ENCODE measurements at places on chromosomes 12 and 14.

- H3K4me1 ChIP-seq: no peaks in the 10 kb centered on the region
- H3K4me3 ChIP-seq: no peak overlapping the region
- no peaks in the 10 kb centered on the region for H3K36me3 ChIP-seq
- H3K27ac ChIP-seq: no peak overlapping the region
- peak; percentile 70 for DNase-seq
These were observed 20.2 kb downstream of the KRT8 start for GRCh38 chr12:52884526-52885293.

DNA sequence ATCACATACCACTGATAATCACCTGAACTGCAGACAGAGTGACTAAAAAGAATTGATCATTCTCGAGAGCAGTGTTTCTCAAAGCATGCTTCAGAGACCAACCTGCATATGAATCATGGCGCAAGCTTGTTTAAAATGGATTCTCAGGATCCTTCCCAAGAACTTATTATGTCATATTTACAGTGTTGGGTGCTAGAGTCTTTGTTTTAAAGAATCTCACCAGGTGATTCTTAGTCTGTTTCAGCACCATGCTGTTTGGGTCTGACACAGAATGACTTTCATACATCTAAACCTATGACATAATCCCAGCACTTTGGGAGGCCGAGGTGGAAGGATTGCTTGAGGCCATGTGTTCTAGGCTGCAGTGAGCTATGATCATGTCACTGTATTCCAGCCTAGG, 31.3 kb upstream of the SSPN start:
- no peak overlapping the region for H3K4me3 ChIP-seq
- no peak overlapping the region for H3K27ac ChIP-seq
- no peak for DNase-seq

GRCh38 chr14:68011406-68012028, 191.9 kb downstream of the RAD51B start:
- no peak overlapping the region for H3K27ac ChIP-seq
- H3K4me1 ChIP-seq: no peaks in the 10 kb centered on the region
- no peak overlapping the region for H3K4me3 ChIP-seq
- no peaks in the 10 kb centered on the region for H3K36me3 ChIP-seq
- no peak for DNase-seq

DNA sequence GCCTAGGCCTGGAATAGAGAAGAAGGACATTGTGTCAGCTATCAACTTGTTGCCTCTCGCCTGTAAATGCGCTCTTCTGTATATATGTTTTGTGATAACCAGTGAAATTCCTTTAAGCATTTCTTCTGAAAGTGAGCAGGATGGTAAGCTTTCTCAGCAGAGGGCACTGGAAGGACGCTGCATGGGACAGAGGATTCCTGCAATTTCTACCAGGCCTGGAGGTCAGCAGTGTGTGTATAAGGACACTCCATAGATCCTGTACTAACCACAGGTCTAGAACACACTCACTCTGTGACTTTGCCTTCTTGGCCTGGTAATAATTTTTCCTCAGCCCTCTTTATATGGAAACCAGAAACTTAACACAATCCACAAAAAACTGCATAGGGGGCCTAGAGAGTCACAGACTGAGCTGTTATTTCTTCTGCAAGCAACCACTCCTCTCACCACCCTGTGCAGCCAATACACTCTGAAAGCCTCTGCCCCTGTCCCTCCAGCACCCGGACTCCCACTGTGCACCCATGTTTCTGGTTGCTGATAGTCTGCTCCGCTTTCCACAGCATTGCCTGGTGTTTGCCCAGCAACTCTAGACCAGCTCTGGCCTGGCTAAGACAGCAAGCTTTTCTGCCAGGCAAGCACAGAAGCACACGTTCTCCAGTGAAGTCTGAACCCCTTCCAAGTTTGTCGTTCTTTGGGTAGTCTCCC, 94.0 kb upstream of the RMST start:
- no peak overlapping the region for H3K4me3 ChIP-seq
- DNase-seq: no peak
- no peaks in the 10 kb centered on the region for H3K36me3 ChIP-seq

DNA sequence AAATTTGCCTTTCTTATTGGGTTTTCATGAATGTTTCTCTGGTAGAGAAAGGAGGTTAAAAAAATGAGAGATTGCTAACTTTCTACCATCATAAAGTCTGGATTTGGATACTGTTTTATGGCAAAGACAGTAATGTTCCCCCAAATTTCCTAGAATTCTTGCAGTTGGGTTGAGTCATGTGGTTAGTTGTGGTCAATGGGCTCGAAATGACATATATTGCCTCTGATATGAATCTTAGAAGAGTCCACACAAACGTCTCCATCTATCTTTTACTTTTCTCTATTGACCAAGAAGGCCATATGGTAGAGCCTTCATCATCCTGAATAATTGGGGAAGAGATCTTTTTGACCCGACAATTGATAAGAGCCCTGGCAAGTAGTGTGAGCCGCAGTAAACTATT, 119.5 kb upstream of the PMCH start:
- H3K4me3 ChIP-seq: no peak overlapping the region
- no peaks in the 10 kb centered on the region for H3K4me1 ChIP-seq
- no peak for DNase-seq
- no peaks in the 10 kb centered on the region for H3K27me3 ChIP-seq
- H3K27ac ChIP-seq: no peak overlapping the region

- no peak for DNase-seq
- H3K4me1 ChIP-seq: no peaks in the 10 kb centered on the region
- H3K4me3 ChIP-seq: no peak overlapping the region
- H3K27ac ChIP-seq: no peak overlapping the region
These were observed 114.6 kb downstream of the PPFIA2 start for GRCh38 chr12:81644503-81644902.

DNA sequence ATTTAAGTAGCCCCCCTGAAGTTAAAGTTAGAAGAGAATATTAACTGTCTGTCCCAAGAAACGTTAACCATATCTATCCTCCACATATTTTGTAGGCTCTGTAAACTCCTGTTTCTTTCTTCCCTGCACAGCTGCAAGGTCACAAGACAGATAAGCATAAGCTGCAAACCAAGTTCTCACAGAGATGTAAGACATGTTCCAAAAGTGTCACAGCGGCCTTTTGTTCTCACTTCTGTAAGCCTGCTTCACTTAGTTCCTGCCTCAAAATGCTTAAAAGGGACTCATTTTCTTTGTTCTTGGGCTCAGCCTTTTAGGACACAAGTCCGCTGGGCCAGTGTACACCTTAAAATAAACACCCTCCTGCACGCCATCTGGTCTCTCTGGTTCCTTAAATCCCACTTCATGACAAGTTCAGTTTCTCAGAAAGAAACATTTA, 3.2 kb downstream of the RNASE1 start:
- no peak overlapping the region for H3K27ac ChIP-seq
- no peaks in the 10 kb centered on the region for H3K36me3 ChIP-seq
- no peak overlapping the region for H3K4me3 ChIP-seq
- no peaks in the 10 kb centered on the region for H3K27me3 ChIP-seq
- no peaks in the 10 kb centered on the region for H3K4me1 ChIP-seq

DNA sequence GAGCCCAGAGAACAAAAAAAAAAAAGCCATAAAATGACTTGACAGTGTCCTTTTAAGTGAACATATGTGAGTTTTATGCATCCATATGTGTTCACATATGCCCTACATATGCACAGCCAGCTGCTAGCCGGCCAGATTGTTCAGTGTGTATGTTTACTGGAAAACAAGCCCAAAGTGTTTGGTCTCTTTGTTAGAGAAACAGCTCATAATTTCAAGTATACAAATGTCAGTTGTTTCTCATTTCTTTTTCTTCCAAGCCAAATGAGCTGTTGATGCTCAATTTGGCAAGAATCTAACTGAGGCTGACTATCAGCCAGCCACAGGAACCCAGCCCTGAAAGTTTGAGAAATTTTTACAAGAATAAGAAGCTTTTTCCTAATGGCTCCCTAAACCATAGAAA, 60.8 kb upstream of the TSPAN8 start:
- no peaks in the 10 kb centered on the region for H3K36me3 ChIP-seq
- no peak overlapping the region for H3K27ac ChIP-seq
- H3K4me1 ChIP-seq: no peaks in the 10 kb centered on the region
- no peaks in the 10 kb centered on the region for H3K27me3 ChIP-seq
- no peak for DNase-seq
- H3K4me3 ChIP-seq: no peak overlapping the region

- H3K36me3 ChIP-seq: no peaks in the 10 kb centered on the region
- peaks cover 22% of the 10 kb centered on the region for H3K27me3 ChIP-seq
- H3K4me1 ChIP-seq: no peaks in the 10 kb centered on the region
- no peak for DNase-seq
- no peak overlapping the region for H3K27ac ChIP-seq
These were observed 10.0 kb downstream of the NYNRIN start for GRCh38 chr14:24408764-24409163.

- no peaks in the 10 kb centered on the region for H3K27me3 ChIP-seq
- no peak overlapping the region for H3K4me3 ChIP-seq
- peaks cover 47% of the 10 kb centered on the region for H3K4me1 ChIP-seq
- no peak overlapping the region for H3K27ac ChIP-seq
- no peak for DNase-seq
- peaks cover 32% of the 10 kb centered on the region for H3K36me3 ChIP-seq
These were observed 477 bp upstream of the DDX47 start for GRCh38 chr12:12812618-12813119.
